ENCODE measurements at places on chromosomes 3 and 15. TPM values are rescaled to one million over a fixed set of nuclear protein-coding genes. Genes with fewer than 3 reads are reported as not detected.

SLC2A2 gene
- not detected for total RNA-seq

PP2D1 gene
- total RNA-seq, result not detected

NR1I2 gene
- 0.70 TPM for total RNA-seq

CPLX3 gene
- total RNA-seq, result 0.11 TPM

HTR3E gene
- total RNA-seq, result not detected

PSTPIP1 gene
- total RNA-seq, result 113 TPM

GHSR gene
- not detected for total RNA-seq

FOXL2NB gene
- total RNA-seq, result not detected

PCSK6 gene
- total RNA-seq, result 2.7 TPM

NPAP1 gene
- total RNA-seq, result not detected

GRAMD1C gene
- 0.61 TPM for total RNA-seq

C3orf62 gene
- total RNA-seq, result 3.7 TPM

KCNMB2 gene
- not detected for total RNA-seq

RBP2 gene
- total RNA-seq, result not detected

CFAP91 gene
- total RNA-seq, result not detected

MYLK gene
- 0.34 TPM for total RNA-seq

Measured in activated CD8-positive, alpha-beta T cell treated with anti-CD3 and anti-CD28 coated beads for 36 hours (primary cell).